ENCODE measurements at places on chromosomes 3 and 15.

DNA sequence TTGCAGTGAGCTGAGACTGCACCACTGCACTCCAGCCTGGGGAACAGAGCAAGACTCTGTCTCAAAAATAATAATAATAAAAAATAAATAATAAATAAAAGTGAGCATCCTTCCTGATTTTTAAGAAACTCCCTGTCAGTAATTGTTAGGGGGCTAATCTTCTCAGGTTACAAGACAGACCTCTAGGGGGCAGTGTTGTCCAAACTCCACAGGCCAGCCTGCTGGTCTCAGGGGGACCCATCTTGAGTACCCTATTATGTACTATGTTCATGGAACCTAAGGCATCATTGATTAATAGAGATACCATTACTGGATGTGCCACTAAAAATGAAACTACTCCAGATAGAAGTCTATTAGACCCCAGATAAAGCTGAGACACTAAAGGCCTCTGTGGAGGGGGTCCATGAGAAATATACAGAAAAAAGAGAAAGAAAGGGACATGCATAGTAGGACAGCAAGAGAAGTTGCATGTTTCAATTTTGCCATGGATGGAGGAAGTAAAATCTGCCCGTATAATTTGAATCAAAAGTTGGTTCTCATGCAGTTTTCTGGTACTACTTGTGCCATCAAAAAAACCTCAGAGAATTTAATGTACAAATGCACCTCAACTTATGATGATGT is 85.5 kb upstream of the CDV3 start:
- peak; percentile 66 for DNase-seq

DNA sequence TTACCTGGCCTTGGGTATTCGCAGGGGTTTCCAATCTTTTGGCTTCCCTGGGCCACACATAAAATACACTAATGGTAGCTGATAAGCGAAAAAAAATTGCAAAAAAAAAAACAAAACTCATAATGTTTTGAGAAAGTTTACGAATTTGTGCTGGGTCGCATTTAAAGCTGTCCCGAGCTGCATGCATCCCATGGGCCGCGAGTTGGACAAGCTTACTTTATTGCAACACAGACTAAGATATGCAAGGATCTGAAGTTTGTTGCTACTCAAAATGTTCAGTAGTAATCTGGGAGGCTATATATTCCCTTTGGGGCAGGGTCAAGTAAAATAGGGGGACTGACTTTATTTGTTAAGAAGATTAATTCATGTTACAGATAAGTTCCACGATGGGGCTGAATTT is 247.9 kb downstream of the CD47 start:
- DNase-seq, result no peak

DNA sequence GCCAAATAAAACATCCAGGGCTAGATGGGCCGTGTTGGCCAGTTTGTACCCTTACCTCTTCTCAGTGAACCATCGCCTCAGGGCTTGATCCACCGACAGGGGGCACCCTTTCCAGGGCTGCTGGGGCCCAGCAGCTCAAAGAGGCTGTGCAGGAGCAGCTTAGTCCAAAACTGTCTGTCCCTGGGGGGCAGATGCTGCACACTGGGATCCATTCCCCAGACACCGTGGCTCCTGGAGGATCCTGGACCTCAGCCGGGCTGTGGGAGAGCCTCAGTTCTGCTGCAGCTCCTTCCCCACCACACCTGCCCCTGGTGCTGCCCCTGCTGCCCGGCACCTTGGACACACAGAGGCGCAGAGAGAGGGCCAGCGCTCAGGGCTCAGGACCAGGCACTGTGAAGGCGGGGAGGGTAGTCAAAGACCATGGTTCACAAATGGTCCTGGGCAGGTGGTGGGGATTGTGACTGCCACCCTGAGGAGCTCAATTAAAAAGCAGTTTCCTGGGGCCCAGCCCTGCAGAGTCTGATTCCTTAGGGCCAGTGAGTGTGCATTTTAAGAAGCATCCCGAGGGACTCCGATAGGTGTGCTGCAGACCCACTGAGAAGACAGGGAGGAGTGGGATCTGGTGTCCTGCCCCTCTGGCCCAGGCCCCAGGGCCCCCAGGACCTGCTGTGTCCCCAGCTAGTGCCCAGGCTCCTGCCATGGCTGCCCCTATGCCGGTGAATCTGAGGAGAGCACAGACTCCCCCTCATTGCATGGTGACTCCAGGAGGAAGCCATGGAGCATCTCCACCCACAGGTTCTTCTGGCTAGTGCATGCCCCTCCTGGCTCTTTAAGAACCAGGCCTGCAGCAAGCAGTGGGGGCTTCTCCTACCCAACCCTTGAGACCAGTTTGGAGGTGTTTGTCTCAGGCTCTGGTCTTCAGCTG is 86.5 kb upstream of the PRR20G start:
- DNase-seq, result peak; percentile 34

GRCh38 chr3:89246326-89246725 is 138.9 kb downstream of the EPHA3 start:
- DNase-seq, result no peak

GRCh38 chr15:77475001-77475400 is 54.3 kb downstream of the HMG20A start:
- DNase-seq, result no peak

DNA sequence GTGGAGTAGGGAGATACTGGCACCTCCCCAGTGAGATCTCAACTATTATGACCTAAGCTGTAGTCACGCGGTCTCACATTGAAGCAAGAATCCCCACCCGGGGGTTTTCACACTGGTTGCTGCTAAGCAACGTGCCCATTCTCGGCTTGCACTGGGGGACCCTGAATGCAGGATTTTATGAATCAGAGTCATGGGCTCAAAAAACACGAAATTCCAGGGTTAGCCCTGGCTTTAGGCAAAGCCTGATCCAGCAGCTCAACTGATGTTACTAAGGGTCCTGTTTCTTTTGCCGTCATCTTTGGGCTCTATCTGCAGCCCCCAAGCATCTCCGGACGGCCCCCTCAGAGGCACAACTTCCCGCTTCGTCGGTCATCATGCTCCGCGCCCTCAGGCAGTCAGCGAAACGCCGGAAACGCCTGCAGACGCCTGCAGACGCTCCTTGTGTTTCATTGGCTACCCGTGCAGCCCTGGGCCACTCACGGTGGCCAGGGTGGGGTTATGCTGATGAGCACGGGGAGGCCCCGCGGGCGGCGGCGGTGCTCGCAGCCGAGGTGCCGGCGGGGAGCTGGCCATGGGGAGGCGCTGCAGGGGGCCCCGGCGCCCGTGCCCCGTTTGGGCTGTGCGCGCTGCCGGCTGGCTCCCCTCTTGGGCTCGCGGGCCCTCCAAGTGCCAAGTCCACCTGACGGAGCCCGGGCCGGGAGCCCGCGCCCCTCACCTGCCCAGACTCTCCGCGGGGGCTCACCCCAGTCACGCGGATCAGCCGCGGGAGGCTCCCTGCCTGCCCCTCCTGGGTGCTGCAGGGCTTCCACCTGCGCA is 25.8 kb downstream of the EFCC1 start:
- peak; percentile 94 for DNase-seq

DNA sequence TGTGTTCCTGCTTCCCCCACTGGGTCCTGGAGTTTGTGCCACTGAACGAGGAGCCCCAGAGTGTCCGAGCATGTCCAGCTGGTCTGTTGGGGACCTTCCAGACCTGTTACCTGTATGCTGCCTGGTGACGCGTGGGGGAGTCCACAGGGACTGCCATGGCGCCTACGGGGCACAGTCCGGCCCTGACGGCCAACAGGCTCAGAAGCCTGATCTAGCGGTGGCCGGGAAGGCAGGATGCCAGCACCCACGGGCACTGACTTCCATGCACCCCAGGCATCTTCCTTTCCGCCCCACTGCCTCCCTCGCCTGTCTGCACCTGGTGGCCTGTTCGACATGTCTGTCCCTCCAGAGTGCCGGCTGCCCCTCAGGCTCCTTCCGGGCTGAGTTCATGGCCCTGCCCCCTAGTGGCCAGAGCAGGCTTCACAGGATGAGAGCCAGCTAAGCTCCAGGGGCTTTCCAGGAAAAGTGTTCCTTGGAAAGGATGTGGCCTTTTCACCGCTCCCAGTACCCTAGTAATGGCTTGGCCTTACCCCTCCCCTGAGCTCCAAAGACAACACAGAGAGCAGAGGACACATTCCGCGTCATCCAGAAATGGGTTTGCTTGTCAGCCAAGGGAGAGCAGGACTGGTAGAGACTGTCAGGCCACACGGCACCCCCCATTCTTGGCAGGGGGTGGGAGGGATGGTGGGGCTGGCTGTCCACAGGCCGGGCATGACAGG is 35.7 kb downstream of the NGRN start:
- DNase-seq, result peak; percentile 80

DNA sequence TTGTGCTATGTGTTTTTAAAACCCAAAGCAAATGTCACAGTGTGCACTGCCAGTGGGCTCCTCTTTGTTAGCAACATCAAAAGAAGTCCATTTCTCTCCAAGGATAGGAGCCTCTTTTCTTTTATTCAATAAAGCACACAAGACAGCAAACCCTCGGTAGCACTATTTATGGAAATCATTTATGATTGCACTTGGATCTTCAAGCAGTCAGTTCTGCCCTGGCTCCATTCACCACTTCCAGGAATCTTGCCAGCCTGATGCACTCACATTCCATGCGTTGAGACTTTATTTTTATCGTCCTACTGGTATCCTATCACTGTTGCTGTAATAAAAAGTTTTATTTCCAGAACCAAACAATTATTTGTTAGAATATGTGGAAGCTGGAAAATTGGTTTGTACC is 412.1 kb downstream of the TBL1XR1 start:
- no peak for DNase-seq

DNA sequence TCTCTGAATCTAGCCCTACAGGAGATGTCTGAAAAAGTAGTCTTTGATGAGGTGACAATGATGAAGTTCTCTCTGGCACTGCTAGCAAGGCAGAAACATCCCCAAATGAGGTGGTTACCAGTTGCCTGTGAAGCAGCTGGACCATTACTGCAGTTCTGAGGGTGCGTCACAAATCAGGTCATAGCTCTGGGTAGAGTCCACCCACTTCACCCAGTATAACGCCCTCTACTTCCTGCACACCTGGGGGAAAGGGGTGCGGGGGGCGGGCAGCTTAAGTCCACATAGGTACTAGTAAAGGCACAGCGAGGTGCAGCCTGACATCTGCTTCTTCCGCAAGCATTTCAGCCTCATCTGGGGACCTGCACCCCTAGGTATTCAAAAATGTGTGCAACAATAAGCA is 13.4 kb upstream of the SATB1 start:
- DNase-seq, result no peak

All from suppressor macrophage (primary cell).